ENCODE measurements at places on chromosomes 1 and 21.

DNA sequence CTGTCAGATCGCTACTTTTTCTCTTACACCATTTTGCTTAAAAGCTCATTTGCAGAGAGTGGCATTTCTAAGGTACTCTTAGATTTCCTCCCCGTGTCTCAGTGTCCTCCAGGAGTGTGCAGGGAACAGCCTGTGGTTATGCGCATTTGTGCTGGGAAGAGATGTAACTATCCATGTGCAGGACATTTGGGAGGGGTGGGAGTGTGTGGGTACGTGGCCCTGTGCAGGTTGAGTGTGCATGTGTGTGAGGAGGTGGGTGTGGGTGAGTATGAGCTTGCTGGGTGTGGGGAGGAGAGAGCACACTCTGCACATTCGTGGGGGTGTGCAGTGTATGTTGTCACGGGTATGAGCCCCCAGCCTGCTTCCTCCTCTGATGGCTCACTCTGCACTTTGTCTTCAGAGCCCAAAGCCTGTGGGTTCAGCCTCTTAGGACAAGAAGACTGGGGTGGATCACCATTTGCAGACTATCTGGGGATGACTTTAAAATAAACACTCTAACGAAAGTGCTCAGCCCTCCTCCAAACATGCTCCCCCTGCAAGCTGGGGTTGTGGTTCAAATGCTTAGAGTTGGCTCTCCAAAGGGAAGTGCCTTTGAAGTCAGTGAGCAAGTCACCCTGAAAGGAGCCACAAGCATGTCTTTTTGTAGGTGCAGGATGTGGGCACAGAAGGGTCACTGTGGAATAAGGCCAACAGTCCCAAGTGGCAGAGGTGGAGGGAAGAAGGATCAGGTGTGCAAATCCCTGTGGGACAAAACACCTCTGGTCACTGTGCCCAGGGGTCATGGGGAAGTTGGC is 295.4 kb downstream of the RRAGC start:
- no peak for DNase-seq

GRCh38 chr21:33914188-33914587 is 1.4 kb downstream of the ATP5PO start:
- DNase-seq = no peak

DNA sequence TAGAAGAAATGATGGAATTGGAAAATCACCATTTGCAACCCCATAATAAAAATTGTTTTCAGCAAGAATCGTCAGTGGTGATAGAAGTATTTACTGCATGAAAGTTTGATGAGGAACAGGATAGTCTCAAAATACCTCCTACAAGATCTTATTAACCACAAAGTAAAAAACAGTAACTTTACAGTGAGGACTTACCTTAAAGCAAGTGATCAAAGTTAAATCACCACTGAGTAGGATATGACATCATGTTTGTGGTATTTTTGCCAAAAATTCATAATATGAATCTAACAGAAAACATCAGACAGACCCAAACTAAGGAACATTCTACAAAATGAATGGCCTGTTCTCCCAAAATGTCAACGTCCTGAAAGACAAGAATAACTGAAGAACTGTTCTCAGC is 19.9 kb downstream of the ALDH9A1 start:
- DNase-seq = no peak

GRCh38 chr1:8891401-8891800 is 12.9 kb upstream of the ENO1 start:
- no peak for DNase-seq

DNA sequence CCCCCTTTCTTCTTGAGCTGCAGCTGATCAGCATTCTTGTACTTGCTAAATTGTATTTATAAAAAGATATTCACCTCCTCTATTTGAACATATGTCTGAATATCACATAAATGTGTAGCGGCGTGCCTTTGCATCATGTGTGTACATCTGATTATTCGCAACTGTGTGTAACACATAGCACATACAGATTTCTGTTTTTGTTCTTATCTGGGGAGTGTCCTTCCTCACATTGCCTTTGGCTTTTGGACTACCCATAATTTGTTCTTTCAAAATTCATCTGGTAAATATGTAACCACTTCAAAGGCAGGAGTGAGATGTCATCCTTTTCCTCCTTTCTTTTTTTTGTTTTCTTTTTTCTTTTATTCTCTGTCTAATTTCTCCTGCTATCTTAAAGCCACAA is 113.6 kb downstream of the PBX1 start:
- DNase-seq = no peak

DNA sequence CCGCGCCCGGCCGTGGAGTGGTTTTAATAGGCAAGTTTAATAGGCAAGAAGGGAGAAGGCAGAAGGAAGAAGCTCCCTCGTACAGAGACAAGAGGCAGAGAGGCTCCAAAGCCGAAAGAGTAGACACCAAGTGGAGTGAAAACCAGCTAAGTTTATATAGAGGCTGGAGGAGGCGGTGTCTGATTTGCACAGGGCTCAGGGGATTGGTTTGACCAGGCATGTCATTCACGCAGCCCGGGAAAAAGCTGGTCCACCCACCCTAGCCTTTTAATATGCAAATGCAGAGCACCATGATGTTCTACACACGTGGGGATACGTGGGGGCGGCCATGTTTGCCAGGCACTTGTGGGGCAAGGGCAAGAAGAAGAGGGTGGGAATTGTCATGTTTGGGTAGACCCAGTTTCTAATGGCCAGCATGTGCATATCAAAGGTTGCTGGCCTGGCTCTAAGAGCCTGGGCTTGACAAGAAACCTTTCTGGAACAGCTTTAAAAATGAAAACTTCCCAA is 18.0 kb upstream of the SOD1 start:
- DNase-seq = no peak

GRCh38 chr1:94611681-94612475 is 70.3 kb upstream of the F3 start:
- no peak for DNase-seq

DNA sequence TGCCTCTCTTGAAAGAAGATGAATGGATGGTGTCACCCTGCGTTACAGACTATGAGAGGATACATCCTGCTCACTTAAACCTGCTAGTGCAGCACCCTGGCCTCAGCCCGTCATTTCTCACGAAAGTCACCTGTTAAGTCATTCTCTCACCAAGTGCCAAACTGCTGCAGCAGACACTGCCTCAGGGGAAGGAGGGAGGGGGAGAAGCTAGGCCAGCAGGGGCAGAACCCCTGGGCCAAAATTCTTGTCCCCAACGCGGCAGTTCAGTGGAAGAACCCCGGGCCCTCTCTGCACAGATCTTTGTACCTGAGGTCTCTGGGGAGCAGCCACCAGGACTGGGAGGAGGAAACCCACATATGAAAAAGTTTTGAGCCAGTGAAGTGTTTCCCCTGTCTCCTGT is 37.6 kb downstream of the SYT6 start:
- DNase-seq = no peak

DNA sequence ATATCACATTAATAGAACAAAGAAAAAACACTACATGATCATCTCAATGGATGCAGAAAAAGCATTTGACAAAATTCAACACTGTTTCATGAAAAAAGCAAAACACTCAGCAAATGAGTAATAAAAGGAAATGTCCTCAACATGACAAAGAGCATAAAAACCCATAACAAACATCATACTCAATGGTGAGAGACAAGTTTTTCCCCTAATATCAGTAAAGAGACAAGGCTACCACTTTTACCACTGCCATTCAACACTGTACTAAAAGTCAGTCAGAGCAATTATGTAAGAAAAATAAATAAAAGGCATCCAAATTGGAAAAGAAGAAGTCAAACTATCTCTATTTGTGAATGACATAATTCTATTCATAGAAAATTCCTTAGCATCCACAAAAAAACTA is 64.3 kb downstream of the ZNF644 start:
- DNase-seq = no peak

DNA sequence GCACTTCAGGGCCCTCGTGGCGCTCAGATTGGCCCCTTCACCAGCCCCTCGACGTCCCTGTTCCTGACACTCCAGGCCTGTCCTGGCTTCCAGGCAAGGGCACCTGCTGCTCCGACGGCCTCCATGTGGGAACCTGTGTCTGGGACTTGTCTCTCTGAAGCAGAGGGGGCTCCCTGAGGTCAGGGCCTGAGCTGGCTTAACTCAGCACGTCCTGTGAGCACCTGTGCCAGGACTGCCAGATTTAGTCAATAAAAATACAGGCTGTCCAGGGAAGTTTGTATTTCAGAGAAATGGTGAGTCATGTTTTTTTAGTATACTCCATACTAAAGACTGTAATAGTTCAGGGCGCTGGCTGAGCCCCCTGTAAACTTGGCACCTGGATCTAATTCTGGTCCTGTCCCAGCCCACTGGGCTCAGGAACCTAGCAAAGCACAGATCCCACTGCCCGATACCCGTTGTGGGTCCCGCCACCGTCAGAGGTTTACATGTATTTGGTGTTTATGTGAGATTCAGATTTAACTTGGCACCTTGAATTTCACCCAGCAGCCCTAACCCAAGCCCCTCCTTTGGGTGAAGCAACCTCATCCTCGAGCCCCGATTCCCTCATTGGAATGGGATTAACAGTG is 109.9 kb upstream of the IFFO2 start:
- DNase-seq = no peak

DNA sequence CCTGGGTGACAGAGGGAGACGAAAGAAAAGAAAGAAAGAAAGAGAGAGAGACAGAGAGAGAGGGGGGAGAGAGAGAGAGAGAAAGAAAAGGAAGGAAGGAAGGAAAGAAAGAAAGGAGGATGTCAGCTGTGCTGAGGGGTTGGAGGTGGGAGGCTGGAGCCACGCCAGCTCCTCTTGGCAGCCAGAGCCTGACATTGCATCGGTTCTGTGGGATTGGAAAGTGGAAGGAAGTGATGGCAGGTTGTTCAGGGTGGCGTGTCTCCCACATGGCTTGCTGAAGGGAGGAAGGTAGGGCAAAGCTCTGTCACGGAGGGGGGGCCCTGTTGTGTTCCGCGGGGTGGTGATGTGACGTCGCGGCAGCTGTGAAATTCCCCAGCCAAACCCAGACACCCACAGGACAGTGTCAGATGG is 30.7 kb downstream of the EIF2D start:
- peak; percentile 90 for DNase-seq

DNA sequence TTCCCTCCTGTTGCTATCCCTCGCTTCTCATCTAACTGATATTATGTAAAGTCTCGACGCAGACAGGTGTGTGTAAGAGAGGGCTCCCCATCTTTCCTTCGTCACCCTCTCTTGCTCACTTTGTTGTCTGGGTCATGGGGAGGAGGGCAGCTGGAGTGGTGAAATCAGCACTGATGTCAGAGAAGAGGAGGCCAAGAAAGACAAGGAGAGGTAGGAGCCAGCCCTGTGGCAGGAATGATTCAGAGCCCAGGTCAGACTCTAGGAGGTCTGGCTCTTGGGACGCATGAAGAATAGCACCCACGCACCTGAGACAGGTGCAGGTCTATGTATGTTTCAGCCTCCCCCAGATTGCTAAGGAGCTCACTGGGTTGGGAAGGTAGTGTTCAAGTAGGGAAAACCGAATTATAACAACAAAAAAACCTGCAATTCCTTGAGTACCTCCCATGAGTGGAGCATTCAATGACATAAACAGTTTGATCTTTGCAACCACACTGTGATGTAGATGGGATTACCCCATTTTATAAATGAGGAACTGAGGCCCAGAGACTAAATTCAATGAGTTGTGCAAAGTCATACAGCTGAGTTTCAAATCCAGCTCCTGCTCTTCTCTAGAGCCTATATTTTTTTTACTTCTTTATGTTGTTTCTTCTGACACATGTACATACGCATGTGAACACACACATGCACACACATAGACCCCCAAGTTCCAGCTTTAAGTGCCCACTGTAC is 10.4 kb downstream of the NUAK2 start:
- peak; percentile 90 for DNase-seq

DNA sequence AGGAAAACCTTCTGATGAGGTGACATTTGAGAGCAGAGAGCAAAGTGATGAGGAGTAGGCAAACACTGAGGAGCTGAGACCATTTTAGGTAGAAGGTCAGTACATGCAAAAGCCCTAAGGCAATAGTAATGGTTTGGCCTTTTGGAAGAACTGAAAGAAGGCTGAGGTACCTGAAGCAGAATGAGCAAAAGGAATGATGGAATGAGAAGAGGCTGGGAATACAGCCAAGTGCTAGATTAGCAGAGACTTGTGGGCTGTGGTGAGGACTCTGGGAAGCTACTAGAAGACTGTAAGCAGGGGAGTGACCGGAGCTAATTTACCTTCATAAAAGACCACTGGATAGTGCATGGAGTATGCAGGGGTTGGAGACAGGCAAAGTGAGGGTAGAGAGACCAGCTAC is 77.9 kb downstream of the GFI1 start:
- DNase-seq = no peak

- DNase-seq = peak; percentile 94
These were observed 296 bp upstream of the RNPEP start for GRCh38 chr1:201982082-201982622.

GRCh38 chr1:25994402-25995150 is 3.3 kb downstream of the PAFAH2 start:
- DNase-seq = no peak

DNA sequence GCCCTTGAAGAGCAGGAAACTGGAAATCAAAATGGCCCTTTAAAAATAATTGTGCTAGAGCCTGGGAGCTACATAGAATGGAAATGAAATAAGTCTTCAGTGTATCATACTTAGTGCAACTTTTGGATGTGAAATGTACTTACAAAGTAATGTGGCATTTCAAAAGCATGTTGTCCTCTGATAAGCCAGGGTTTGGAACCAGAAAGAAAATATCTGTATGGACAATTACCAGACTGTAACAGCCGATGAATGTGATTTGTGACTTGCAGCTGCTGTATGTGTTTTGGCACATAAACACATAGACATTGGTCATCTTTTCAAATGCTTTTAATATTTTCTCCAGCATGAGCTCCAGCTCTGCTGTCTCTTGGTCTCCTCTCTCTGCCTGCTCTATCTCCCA is 546.4 kb downstream of the OMA1 start:
- no peak for DNase-seq

Data from suppressor macrophage (primary cell).